ENCODE measurements at places on chromosomes 2 and 18. TPM values are rescaled to one million over a fixed set of nuclear protein-coding genes. Genes with fewer than 3 reads are reported as not detected.

- DNase-seq: no peak
- H3K27me3 ChIP-seq: no peaks in the 10 kb centered on the region
- no peaks in the 10 kb centered on the region for H3K36me3 ChIP-seq
- no peak overlapping the region for H3K27ac ChIP-seq
- H3K4me3 ChIP-seq: no peak overlapping the region
Observed at GRCh38 chr2:8644605-8645175, 37.2 kb upstream of the ID2 start.

DNA sequence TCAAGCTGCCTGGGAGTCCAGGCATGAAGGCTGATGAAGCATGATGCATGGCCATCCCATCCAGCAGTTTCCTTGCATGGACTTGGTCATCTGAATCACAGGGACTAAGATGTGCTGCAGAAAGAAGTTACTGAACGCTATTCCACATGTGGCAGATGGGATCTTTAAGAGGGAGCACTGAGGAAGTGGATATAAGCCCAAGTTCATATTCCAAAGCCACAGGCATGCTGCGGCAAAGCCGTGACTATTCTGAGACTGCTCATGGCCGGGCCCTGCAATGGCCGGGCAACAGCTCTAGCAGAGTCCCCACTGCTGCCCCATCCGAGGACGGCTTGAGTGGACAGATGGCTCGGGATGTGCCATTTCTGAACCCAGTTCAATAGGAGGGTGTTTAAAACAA, 61.5 kb downstream of the STPG4 start:
- H3K4me3 ChIP-seq: no peak overlapping the region
- no peak for DNase-seq
- no peak overlapping the region for H3K27ac ChIP-seq
- no peaks in the 10 kb centered on the region for H3K36me3 ChIP-seq
- H3K27me3 ChIP-seq: no peaks in the 10 kb centered on the region

DNA sequence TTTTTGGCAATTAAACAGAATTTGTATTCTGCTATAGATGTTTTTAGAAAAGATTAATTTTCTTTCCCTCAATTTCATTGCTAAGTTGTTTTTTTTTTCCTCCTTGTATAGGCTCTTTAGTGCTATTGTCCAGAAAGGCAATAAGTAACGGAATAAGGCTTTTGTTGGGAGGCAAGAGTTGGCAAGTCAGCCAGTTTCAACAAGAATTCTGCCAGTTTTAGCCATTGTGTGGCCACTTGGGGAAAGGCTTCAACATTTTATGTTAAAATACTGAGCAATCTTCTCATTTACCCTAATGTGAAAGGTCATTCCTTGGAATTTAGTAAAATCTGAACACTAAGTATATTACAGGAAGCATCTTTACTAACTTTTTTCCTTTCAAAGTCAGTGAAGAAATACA, 9.6 kb downstream of the CALCRL start:
- no peak for DNase-seq
- no peaks in the 10 kb centered on the region for H3K36me3 ChIP-seq
- no peak overlapping the region for H3K27ac ChIP-seq
- no peak overlapping the region for H3K4me3 ChIP-seq
- H3K27me3 ChIP-seq: no peaks in the 10 kb centered on the region

DNA sequence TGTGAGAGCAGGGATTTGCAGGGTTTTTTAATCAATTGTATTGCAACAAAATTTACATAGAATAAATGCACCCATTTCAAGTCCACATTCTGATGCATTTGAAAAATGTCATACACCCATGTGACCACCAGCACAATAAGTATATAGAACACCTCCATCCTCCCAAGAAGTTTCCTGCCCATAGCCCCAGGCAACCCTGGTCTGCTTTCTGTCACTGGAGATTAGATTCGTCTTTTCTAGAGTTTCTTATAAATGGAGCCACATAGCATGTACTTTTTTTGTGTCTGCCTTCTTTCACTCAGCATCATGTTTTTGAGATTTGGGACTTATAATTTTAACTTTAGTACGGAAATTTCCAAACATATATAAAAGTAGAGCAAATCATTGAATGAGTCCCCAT, 127.2 kb upstream of the EPAS1 start:
- DNase-seq: no peak
- H3K27ac ChIP-seq: no peak overlapping the region
- H3K27me3 ChIP-seq: no peaks in the 10 kb centered on the region
- H3K4me1 ChIP-seq: no peaks in the 10 kb centered on the region
- no peaks in the 10 kb centered on the region for H3K36me3 ChIP-seq

- H3K36me3 ChIP-seq: no peaks in the 10 kb centered on the region
- no peaks in the 10 kb centered on the region for H3K27me3 ChIP-seq
- DNase-seq: no peak
- no peak overlapping the region for H3K4me3 ChIP-seq
- no peak overlapping the region for H3K27ac ChIP-seq
- no peaks in the 10 kb centered on the region for H3K4me1 ChIP-seq
Observed at GRCh38 chr2:143843686-143844085, 676.2 kb downstream of the ZEB2 start.

DNA sequence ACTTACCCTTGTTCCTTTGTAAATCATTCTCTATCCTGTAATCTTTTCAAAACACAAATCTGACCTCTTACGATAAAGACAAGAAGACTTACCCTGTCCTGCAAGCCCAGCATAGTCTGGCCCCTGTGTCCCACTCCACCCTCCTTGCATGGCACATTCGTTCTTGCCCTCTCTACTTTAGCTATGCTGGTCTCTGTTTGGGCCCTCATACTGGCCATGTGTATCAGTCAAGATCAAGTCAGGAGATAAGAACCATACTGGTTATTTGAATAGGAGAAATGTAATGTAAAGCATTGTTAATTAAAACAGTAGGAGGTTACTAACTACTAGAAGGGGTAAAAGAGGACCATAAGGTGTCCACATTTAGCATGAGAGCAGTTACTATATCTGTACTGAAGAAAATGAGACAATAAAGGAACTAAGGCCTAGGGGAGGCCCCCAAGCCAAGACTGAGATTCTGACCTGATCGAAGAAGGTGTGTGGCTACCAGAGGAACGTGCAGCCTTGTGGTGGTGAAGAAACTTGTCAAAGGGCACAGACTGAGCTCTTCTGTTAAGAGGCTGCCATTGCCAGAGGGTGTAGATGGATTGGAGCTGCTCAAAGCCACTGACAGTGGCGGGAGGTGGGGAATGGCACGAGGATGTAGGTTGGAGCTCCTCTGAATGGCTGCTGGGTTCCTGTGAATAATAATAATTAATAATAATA, 80.8 kb downstream of the KCTD18 start:
- DNase-seq: no peak
- H3K4me1 ChIP-seq: no peaks in the 10 kb centered on the region
- H3K27ac ChIP-seq: no peak overlapping the region

GRCh38 chr2:40654346-40654745, 202.5 kb upstream of the SLC8A1 start:
- no peak overlapping the region for H3K4me3 ChIP-seq
- H3K36me3 ChIP-seq: no peaks in the 10 kb centered on the region
- no peak overlapping the region for H3K27ac ChIP-seq
- no peak for DNase-seq

Gene ACTG2
- total RNA-seq: 41.2 TPM

DNA sequence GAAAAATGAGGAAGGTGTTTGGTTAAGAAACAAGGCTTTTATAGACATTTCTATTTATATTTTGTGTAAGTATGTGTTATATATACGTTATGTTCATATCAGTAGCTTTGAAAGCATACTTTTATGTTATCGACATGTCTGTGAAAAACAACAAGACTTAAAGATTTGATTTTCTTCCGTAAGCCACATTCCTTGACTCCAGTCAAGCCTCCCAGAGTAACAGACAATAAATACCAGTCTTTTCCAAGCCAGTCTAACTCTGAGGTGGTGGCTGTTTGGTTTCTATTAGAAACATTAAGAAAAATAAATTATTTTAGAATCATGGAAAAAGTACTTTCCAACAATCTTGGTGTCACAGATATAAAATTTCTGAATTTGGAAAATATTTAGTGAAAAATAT, 16.3 kb upstream of the ITGAV start:
- H3K4me1 ChIP-seq: no peaks in the 10 kb centered on the region
- H3K27ac ChIP-seq: no peak overlapping the region
- no peak overlapping the region for H3K4me3 ChIP-seq
- no peaks in the 10 kb centered on the region for H3K36me3 ChIP-seq
- no peak for DNase-seq

Gene STARD6
- total RNA-seq: not detected

Gene COLEC12
- 7.6 TPM for total RNA-seq

GRCh38 chr2:235669983-235670962, 176.4 kb downstream of the AGAP1 start:
- peak overlapping the region; percentile 61 for H3K4me3 ChIP-seq
- H3K4me1 ChIP-seq: no peaks in the 10 kb centered on the region
- H3K27ac ChIP-seq: no peak overlapping the region
- no peaks in the 10 kb centered on the region for H3K36me3 ChIP-seq
- H3K27me3 ChIP-seq: no peaks in the 10 kb centered on the region

Gene IL1A
- not detected for total RNA-seq

DNA sequence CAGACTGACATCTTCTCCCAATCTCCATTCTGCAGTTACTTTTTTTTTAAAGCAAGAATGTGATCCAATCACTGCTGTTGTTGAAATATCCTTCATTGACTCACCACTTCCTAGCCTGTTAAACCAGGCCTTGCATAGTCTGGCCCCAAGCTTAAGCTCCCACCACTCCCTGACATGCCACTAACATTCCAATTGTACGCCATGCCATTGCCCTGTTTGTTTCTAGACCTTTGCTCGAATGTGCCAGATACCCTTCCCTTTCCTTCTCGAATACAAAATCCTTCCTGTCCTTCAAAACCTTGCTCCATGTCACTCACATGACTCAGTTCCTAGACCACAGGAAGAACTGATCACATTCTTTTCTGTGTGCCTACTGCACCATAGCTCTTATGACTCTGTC, 224.2 kb downstream of the CYRIA start:
- H3K27me3 ChIP-seq: no peaks in the 10 kb centered on the region
- no peak overlapping the region for H3K4me3 ChIP-seq
- no peaks in the 10 kb centered on the region for H3K4me1 ChIP-seq
- no peaks in the 10 kb centered on the region for H3K36me3 ChIP-seq
- DNase-seq: no peak
- H3K27ac ChIP-seq: no peak overlapping the region

DNA sequence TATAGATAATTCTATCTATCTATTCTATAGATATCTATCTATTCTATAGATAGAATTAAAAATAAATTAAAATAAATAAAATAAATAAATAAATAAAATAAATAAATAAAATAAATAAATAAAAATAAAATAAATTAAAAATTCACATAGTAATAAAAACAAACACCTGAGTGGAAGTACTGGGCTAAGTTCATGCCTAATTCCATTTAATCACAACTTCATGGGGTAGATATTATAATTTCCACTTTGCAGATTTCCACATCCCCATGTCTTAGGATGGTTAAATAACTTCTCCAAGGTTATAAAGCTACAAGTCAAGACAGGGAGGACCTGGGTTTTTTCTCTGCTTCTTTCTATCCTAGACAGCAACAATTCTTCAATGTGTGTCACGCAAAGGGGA, 261.4 kb upstream of the MEX3C start:
- no peak overlapping the region for H3K4me3 ChIP-seq
- no peak overlapping the region for H3K27ac ChIP-seq
- no peaks in the 10 kb centered on the region for H3K36me3 ChIP-seq
- no peak for DNase-seq
- H3K27me3 ChIP-seq: no peaks in the 10 kb centered on the region

- no peak overlapping the region for H3K27ac ChIP-seq
- no peaks in the 10 kb centered on the region for H3K36me3 ChIP-seq
- H3K4me1 ChIP-seq: no peaks in the 10 kb centered on the region
Observed at GRCh38 chr2:131031431-131031841, 61.8 kb downstream of the FAM168B start.

GRCh38 chr2:140275427-140275826, 1495.2 kb upstream of the NXPH2 start:
- H3K36me3 ChIP-seq: no peaks in the 10 kb centered on the region
- H3K4me1 ChIP-seq: no peaks in the 10 kb centered on the region
- no peak overlapping the region for H3K27ac ChIP-seq
- DNase-seq: no peak

DNA sequence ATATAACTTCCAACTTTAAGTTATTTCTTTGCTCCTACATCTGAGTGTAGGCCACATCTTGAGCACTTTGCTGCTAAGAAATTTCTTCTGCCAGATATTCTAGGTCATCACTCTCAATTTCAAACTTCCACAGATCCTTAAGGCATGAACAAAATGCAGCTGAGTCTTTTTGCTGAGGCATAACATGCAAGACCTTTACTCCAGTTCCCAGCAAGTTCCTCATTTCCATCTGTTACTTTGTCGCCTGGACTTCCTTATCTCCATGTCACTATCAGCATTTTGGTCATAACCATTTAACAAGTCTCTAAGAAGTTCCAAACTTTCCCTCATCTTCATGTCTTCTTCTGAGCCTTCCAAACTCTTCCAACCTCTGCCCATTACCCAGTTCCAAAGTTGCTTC, 1077.3 kb upstream of the TMEFF2 start:
- no peak overlapping the region for H3K4me3 ChIP-seq
- H3K27ac ChIP-seq: no peak overlapping the region
- no peak for DNase-seq
- H3K27me3 ChIP-seq: no peaks in the 10 kb centered on the region

DNA sequence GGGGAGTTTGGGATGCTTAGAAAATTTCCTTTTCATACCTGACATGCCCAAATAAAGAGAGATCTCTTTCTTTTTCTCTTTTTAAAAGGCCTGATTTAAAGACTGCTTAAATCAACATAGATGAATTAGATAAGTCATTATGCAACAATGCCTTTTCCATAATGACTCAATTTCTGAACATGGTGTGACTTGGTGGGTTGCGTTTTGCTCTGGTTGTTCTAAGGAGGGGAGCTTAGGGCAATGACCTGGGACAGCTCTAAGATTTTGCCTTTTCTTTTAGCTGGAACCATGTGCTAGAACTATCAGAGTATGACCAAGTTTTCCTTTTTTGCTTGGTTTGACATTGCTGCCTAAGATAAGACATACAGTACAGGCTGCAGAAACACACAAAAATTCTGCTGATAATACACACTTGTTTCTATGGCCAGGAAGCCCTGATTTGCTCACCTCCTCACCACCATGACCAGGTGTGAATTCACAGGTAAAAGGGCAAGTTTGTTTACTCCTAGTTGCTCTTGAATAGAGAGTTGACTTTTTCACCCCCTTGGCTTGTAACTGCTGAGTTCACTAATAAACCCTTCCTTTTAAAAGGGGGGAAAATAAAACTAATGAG, 58.1 kb upstream of the IL1RL1 start:
- DNase-seq: no peak
- H3K4me3 ChIP-seq: no peak overlapping the region
- H3K27me3 ChIP-seq: no peaks in the 10 kb centered on the region

DNA sequence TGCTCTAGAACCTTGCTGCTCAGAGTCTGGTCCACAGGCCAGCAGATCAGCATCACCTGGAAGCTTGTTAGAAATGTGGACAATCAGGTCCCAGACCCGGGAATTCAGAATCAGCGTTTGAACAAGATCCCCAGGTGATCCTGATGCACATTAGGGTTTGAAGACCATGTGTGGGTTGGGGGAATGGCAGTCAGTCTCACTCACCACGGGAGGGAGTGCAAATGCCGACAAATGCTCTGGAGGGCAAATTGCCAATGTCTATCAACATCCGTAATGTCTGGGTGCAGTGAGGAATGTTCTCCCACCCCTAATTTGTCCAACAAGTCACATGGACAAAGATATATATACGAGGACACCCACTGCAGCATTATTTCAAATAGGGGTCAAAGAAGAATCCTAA, 34.5 kb downstream of the INPP5D start:
- no peaks in the 10 kb centered on the region for H3K4me1 ChIP-seq
- no peaks in the 10 kb centered on the region for H3K36me3 ChIP-seq
- no peak overlapping the region for H3K4me3 ChIP-seq
- H3K27ac ChIP-seq: peak overlapping the region; percentile 78
